Stimulated activated CD4-positive, alpha-beta T cell treated with anti-CD3 and anti-CD28 coated beads, Interleukin-12 subunit alpha, Interleukin-12 subunit beta, amount 100 ng/mL, for 24 hours (primary cell): ENCODE measurements at places on chromosomes 13 and 19.

DNA sequence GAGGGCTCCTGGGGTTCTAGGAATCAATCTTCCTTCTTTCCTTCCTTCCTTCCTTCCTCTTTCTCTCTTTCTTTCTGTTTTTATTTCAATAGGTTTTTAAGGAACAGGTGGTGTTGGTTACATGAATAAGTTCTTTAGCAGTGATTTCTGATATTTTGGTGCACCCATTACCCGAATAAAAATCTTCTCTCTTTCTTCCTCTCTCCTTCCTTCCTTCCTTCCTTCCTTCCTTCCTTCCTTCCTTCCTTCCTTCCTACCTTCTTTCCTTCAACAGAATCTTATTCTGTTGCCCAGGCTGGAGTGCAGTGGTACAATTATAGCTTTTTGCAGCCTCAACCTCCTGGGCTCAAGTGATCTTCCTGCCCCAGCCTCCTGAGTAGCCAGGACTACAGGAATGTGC is 16.0 kb upstream of the URI1 start:
- no peak for DNase-seq

DNA sequence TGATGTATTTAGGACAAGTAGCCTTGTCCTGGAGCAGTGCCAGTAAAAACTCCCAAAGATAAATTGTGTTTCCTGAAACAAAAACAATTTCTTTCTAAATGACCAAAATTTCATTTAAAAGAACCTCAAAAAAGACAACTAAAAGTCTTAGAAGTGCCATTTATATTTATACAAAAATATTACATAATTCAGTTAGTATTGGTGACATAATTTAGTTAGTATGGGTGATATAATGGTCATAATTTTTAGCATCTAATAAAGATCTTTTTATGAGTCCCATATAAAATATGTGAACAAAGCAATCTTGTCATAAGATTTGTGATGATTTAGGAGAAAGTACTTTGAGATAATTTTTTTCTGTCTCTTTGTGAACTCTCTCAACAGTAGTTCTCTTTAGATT is 76.0 kb downstream of the ELF1 start:
- no peak for DNase-seq

GRCh38 chr13:36819739-36820090 is 693 bp downstream of the RFXAP start:
- peak; percentile 2 for DNase-seq

GRCh38 chr19:46132508-46133100 is 8.1 kb upstream of the IGFL3 start:
- DNase-seq, result no peak

GRCh38 chr19:2274931-2275535 is 6.9 kb downstream of the PEAK3 start:
- no peak for DNase-seq

DNA sequence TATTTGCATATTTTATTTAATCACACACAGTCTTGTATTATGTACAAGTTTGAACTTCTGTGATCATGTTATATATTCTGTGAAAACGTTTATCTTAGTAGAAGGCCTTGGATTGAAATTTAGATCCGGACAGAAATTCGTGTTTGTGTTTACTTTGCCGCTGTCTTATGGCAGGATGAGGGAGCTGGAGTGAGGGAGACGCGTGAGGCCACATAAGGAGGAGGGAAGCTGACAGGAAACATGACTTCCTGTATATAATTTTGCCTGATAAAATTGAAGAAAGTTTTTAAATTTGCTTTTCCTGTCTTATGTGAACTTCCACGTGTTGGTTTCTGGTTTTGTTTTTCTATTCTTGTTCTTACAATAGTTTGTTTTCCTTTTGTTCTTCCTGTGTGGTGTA is 200.2 kb downstream of the MTUS2 start:
- DNase-seq, result no peak
